ENCODE measurements at places on chromosomes 12 and 14.

DNA sequence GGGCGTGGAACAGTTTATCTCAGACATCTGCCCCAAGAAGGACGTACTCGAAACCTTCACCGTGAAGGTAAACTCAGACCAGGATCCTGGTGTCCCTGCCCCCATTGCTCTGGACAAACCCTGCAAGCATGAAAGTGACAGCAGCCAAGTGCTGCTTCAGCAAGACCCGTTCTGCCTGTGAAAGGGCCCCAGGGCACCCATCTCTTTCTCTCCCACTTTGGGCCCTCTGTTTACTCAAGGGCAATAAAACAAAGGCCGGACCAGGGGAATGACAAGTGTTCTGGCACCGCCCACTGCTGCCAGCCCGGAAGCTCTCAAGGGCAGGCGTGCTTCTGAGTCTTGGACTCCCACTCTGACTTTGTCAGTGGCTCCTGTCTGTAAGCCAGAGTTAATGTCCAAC, 35.3 kb downstream of the CD9 start:
- DNase-seq: no peak
- no peak overlapping the region for H3K27ac ChIP-seq
- no peak overlapping the region for H3K4me3 ChIP-seq
- peaks cover 27% of the 10 kb centered on the region for H3K4me1 ChIP-seq
- no peaks in the 10 kb centered on the region for H3K36me3 ChIP-seq

GRCh38 chr12:27672643-27673042, 23.6 kb upstream of the REP15 start:
- H3K4me3 ChIP-seq: no peak overlapping the region
- H3K27ac ChIP-seq: no peak overlapping the region
- no peaks in the 10 kb centered on the region for H3K27me3 ChIP-seq
- H3K36me3 ChIP-seq: no peaks in the 10 kb centered on the region
- no peaks in the 10 kb centered on the region for H3K4me1 ChIP-seq
- DNase-seq: no peak

DNA sequence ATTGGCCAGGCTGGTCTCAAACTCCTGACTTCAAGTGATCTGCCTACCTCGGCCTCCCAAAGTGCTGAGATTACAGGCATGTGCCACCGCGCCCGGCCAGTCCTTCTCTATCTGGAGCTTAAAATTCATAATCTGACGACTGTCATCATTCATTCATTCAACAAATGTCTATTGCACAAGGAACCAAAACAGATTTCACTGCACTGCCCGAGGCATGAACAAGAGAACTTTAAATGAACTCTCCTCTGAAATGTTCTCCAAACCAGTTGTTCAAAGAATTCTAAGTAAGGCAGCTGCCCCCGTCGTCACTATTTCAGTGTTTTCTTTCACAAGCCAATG, 44.8 kb upstream of the METAP2 start:
- H3K36me3 ChIP-seq: no peaks in the 10 kb centered on the region
- H3K27me3 ChIP-seq: peaks cover 5% of the 10 kb centered on the region

DNA sequence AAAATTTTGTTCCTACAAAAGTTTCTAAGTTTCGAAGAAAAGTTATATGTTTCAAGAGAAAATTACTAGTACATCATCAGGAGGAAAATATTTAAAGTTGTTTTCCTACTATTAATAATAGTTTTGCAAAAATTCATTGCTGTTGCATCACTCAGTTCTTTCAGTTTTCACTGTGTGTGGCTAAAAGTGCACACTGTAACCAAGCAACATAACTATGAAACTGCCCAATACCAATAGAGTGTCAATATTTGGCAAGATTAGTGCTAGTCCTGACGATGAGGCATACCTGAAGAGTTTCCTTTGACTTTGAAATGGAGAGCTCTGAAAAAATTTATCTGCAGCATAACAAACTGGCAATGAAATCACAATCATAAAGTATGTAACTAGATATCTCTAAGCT, 194.3 kb downstream of the CPNE8 start:
- H3K4me3 ChIP-seq: no peak overlapping the region
- H3K36me3 ChIP-seq: peaks cover 4% of the 10 kb centered on the region
- no peak overlapping the region for H3K27ac ChIP-seq
- no peaks in the 10 kb centered on the region for H3K27me3 ChIP-seq

GRCh38 chr12:92365836-92366235, 220.2 kb upstream of the BTG1 start:
- H3K27ac ChIP-seq: no peak overlapping the region
- no peaks in the 10 kb centered on the region for H3K27me3 ChIP-seq
- H3K36me3 ChIP-seq: peaks cover 9% of the 10 kb centered on the region
- no peak for DNase-seq
- H3K4me3 ChIP-seq: no peak overlapping the region

- H3K4me3 ChIP-seq: no peak overlapping the region
- no peaks in the 10 kb centered on the region for H3K36me3 ChIP-seq
- H3K27me3 ChIP-seq: peaks cover 1% of the 10 kb centered on the region
These were observed 142.2 kb downstream of the PAWR start for GRCh38 chr12:79548610-79548924.

- H3K4me1 ChIP-seq: peaks cover 82% of the 10 kb centered on the region
- H3K36me3 ChIP-seq: peaks cover 2% of the 10 kb centered on the region
- no peaks in the 10 kb centered on the region for H3K27me3 ChIP-seq
- H3K27ac ChIP-seq: no peak overlapping the region
These were observed 43.3 kb downstream of the ACTN1 start for GRCh38 chr14:68935761-68936214.

GRCh38 chr14:82642425-82642824, 1108.8 kb upstream of the SEL1L start:
- H3K36me3 ChIP-seq: no peaks in the 10 kb centered on the region
- no peak overlapping the region for H3K27ac ChIP-seq
- no peaks in the 10 kb centered on the region for H3K4me1 ChIP-seq

GRCh38 chr14:79552778-79553177, 658.5 kb downstream of the DIO2 start:
- H3K36me3 ChIP-seq: no peaks in the 10 kb centered on the region
- no peaks in the 10 kb centered on the region for H3K4me1 ChIP-seq
- H3K27ac ChIP-seq: no peak overlapping the region
- H3K27me3 ChIP-seq: no peaks in the 10 kb centered on the region
- DNase-seq: no peak

DNA sequence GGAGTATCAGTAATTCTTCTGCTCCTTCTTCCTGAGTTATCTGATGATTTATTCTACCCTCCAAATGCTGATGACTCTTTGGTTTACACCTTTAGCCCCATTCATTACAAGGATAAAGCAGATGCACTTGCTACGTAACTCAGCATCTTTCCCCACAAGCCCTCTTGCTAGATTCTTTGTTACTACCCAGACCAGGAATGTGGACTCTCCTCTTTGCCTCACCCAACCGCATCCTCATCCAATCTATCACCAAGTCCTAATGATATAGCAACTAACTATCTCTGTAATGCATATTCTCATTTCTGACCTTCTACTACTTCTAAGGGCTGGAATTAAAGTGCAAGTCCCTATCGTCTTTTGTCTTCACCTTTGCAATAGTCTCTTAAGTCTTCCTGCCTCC, 9.2 kb downstream of the KRT1 start:
- no peaks in the 10 kb centered on the region for H3K27me3 ChIP-seq
- no peak for DNase-seq
- no peaks in the 10 kb centered on the region for H3K4me1 ChIP-seq
- no peak overlapping the region for H3K27ac ChIP-seq

DNA sequence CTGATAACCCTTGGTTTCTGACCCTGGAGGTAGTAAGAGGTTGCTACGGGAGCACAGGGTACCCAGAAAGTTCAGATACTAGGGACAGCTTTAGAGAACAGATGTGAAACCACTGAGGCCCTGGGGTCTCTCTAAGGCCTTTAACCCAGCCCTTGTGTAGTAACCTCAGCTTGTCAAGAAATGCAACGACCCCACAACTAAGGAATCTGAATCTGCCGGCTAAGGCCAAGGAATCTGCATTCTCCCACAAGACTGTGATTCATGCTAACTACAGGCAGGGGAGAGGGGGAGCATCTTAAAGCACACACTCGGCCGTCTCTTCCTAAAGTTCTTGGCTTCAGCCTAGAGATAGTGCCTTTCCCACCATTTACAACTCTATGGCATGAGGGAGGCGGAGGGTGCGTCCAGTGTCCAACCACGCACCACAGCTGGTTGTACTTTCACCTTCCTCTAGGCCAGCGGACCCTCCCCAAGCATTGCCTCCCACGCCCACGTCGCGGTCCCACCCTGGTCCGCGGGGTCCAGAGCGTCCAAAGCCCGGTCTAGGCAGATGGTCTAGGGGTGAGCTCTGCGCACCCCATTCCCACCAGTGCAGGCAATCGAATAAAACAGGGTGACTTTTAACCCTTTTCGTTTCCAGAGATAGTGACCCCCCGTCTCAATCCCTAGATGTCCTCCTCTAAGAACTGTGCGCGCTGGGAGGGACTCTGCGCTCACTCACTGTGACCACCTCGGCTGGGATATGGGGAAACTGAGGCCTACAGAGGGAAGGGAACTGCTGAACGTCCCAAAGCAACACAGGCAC, 735 bp upstream of the VASH1 start:
- H3K4me3 ChIP-seq: peak overlapping the region; percentile 59
- H3K27me3 ChIP-seq: peaks cover 59% of the 10 kb centered on the region
- DNase-seq: no peak
- H3K4me1 ChIP-seq: peaks cover 14% of the 10 kb centered on the region

Data from activated naive CD8-positive, alpha-beta T cell treated with anti-CD3 and anti-CD28 coated beads, Interleukin-2, amount 50 U/mL, for 24 hours (primary cell).